Upper lobe of right lung (tissue), 1 donor: ENCODE measurements at places on chromosomes 4 and X.

- H3K4me3 ChIP-seq: no peak overlapping the region
- no peak overlapping the region for H3K27ac ChIP-seq
- no peaks in the 10 kb centered on the region for H3K27me3 ChIP-seq
These were observed 667.5 kb downstream of the RAPGEF2 start for GRCh38 chr4:159770401-159770800.

- no peaks in the 10 kb centered on the region for H3K4me1 ChIP-seq
- DNase-seq: peak; percentile 77
- H3K27me3 ChIP-seq: no peaks in the 10 kb centered on the region
- H3K4me3 ChIP-seq: peak overlapping the region; percentile 62
- peak overlapping the region; percentile 36 for H3K27ac ChIP-seq
- no peaks in the 10 kb centered on the region for H3K36me3 ChIP-seq
These were observed 40.5 kb upstream of the OGT start for GRCh38 chrX:71492231-71493065.

DNA sequence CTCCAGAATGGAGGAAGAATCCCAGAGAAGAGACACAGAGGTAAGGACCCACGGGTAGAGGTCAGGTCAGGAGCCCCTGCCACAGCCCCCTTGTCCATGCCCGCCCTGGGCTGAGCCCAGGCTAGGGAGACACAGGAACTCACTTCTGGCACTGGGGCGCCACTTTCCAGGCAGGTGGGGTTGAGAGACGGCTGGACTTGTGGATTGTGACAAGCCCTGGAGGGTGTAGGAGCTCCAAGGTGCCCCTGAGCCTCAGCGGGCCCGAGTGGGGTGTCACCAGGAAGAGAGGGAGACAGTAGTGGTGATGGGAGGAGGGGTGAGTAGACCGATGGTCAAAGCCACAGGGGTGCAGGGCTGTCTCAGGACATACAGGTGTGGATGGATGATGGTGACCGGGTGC is 58.9 kb downstream of the WFS1 start:
- H3K27ac ChIP-seq: no peak overlapping the region
- H3K36me3 ChIP-seq: no peaks in the 10 kb centered on the region
- H3K4me3 ChIP-seq: no peak overlapping the region
- peaks cover 16% of the 10 kb centered on the region for H3K4me1 ChIP-seq
- H3K27me3 ChIP-seq: peaks cover 9% of the 10 kb centered on the region

GRCh38 chr4:183986971-183987946 is 82.2 kb downstream of the STOX2 start:
- H3K27me3 ChIP-seq: no peaks in the 10 kb centered on the region
- peak overlapping the region; percentile 70 for H3K27ac ChIP-seq
- H3K4me1 ChIP-seq: peaks cover 12% of the 10 kb centered on the region
- peak; percentile 83 for DNase-seq
- peak overlapping the region; percentile 44 for H3K4me3 ChIP-seq

GRCh38 chr4:137124278-137124932 is 407.9 kb downstream of the PCDH18 start:
- no peaks in the 10 kb centered on the region for H3K27me3 ChIP-seq
- no peak overlapping the region for H3K27ac ChIP-seq
- H3K4me1 ChIP-seq: no peaks in the 10 kb centered on the region
- peak overlapping the region; percentile 24 for H3K4me3 ChIP-seq

GRCh38 chrX:71253253-71254091 is 468 bp downstream of the ZMYM3 start:
- H3K4me3 ChIP-seq: peak overlapping the region; percentile 63
- peak overlapping the region; percentile 81 for H3K27ac ChIP-seq

GRCh38 chr4:15164571-15164970 is 162.3 kb downstream of the CPEB2 start:
- no peaks in the 10 kb centered on the region for H3K27me3 ChIP-seq
- DNase-seq: no peak
- no peaks in the 10 kb centered on the region for H3K4me1 ChIP-seq
- H3K27ac ChIP-seq: no peak overlapping the region
- H3K36me3 ChIP-seq: no peaks in the 10 kb centered on the region

DNA sequence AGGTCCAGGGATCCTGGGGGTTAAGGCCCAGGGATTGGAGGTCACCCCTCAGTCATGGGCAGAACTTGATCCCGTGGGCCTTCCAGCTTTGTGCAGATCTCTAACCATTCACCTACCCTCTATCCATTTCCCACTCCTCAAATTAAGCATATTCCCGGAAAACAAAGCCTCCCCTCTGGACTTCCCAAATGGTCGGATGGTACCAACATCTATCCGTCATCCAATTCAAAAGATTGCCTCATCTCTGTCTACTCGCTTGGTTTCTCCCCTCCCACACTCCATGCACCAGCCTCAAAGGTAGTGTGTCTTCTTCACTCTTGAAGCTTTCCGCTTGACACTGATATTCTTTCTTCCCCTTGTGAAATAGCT is 473 bp upstream of the BCLAF3 start:
- peak overlapping the region; percentile 31 for H3K4me3 ChIP-seq
- DNase-seq: no peak
- peak overlapping the region; percentile 42 for H3K27ac ChIP-seq
- H3K36me3 ChIP-seq: no peaks in the 10 kb centered on the region
- no peaks in the 10 kb centered on the region for H3K27me3 ChIP-seq

DNA sequence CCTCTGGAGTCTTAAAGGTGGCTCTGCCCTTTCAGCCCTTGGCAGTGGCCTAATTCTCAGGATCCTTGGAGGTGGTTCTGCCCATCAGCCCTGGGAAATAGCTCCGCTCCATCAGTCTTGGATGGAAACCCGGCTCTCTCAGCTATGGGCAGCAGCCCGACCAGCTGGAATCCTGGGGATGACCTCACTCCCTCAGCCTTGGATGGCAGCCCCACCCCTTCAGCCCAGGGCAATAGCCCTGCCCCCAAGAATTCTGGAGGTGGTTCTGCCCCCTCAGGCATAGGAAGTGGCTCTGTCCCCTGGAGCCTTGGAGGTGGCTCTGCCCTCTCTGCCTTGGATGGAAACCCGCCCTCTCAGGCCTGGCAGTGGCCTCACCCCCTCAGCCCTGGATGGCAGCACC is 127.7 kb downstream of the RBMX2 start:
- no peak overlapping the region for H3K4me3 ChIP-seq
- no peaks in the 10 kb centered on the region for H3K36me3 ChIP-seq
- no peaks in the 10 kb centered on the region for H3K27me3 ChIP-seq

DNA sequence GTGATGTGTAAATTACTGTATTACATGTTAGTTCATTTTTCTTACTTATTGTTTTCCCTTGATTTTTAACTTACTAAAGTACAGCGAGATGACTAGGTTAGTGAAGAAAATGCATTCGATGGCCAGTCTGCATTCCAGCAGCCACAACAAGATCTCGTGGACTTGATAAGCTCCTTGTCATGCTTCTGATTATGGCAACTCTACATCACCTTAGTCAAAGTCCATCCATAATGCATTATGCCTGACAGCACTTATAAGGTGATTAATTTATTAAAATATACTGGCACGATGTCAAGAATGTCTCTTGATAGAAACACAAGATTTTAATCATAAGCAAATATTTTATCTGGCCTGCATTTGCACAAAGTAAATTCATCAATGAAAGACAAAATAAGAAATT is 109.9 kb upstream of the NAP1L5 start:
- H3K36me3 ChIP-seq: no peaks in the 10 kb centered on the region
- H3K4me3 ChIP-seq: no peak overlapping the region
- H3K27me3 ChIP-seq: no peaks in the 10 kb centered on the region
- no peak overlapping the region for H3K27ac ChIP-seq

DNA sequence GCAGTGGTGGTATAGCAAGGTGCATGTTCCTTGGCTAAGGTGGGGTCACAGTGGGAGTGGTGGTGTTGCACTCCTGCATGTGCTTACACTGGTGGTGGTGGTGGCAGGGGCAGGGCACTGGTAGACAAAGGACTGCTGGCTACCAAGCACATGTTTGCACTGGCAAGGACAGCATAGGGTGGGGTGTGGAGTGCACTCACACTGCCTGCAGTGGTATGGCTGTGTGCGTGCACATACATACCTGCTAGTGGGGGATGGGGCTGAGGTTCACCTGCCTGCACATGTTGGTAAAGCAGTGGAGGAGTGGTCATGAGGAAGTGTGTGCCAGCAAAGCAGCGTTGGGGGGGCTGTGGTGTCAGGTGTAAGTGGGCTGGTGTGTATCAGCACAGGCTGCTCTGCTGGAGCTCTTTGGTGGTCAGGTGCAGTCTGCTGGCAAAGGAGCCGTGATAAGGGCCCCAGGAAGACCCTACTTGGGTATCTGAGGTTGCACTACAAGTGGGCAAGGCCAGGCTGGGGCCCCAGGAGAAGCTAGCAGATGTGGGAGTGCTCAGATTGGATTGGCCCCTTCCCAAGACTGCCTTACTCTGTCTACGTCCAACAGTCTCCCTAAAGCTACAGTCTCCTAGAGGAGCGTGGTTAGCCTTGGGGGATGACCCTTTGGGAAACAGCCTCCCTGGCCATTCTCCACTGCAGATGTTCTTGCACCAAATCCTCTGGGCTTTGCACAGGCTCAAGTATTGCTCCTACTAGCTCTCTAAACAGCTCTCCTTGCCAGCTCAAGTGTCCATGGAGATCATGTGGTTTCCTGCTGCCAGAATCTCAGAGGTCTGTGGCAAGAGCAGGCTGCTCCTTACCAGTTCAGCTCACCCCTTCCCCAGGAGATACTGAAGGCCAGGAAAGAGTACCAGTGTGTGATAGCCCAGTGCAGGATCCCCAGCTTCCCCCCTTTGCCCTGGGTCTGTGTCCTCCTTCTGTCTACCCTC is 486.3 kb upstream of the PABPC4L start:
- DNase-seq: no peak
- H3K27ac ChIP-seq: no peak overlapping the region
- no peaks in the 10 kb centered on the region for H3K4me1 ChIP-seq
- no peak overlapping the region for H3K4me3 ChIP-seq
- no peaks in the 10 kb centered on the region for H3K27me3 ChIP-seq
- no peaks in the 10 kb centered on the region for H3K36me3 ChIP-seq

DNA sequence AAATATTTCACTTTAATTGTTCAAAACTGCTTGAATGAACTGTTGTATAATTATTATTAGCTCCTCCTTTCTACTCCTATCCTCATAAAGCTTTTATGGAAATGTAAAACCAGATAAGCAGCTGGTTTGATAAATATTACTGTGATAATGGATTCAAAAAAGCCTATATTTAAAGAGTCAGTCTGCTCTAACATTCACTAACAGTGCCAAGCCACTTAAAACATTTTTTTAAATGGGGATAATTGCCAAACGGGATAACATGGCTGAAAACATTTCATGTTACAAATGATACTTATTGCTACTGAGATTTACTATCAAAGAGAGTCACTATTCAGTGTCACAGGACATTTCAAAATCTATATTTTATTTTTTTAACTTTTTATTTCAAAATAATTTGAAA is 17.4 kb downstream of the ARHGAP24 start:
- no peak overlapping the region for H3K27ac ChIP-seq
- peaks cover 5% of the 10 kb centered on the region for H3K4me1 ChIP-seq
- no peak for DNase-seq
- H3K4me3 ChIP-seq: no peak overlapping the region

GRCh38 chrX:41471786-41472185 is 24.6 kb downstream of the NYX start:
- no peaks in the 10 kb centered on the region for H3K36me3 ChIP-seq
- no peaks in the 10 kb centered on the region for H3K27me3 ChIP-seq
- no peak for DNase-seq
- no peaks in the 10 kb centered on the region for H3K4me1 ChIP-seq
- H3K27ac ChIP-seq: no peak overlapping the region

GRCh38 chr4:72569719-72570235 is 756 bp upstream of the ADAMTS3 start:
- no peak for DNase-seq
- H3K4me1 ChIP-seq: peaks cover 6% of the 10 kb centered on the region
- peak overlapping the region; percentile 43 for H3K27ac ChIP-seq
- no peaks in the 10 kb centered on the region for H3K36me3 ChIP-seq
- no peaks in the 10 kb centered on the region for H3K27me3 ChIP-seq

- DNase-seq: no peak
- no peaks in the 10 kb centered on the region for H3K4me1 ChIP-seq
- no peak overlapping the region for H3K4me3 ChIP-seq
These were observed 64.1 kb downstream of the PARM1 start for GRCh38 chr4:74996996-74997395.

GRCh38 chr4:176287546-176287945 is 18.5 kb upstream of the ASB5 start:
- no peaks in the 10 kb centered on the region for H3K4me1 ChIP-seq
- H3K27me3 ChIP-seq: no peaks in the 10 kb centered on the region
- DNase-seq: no peak
- H3K4me3 ChIP-seq: no peak overlapping the region

GRCh38 chr4:83335701-83336100 is 1.1 kb upstream of the HPSE start:
- H3K4me3 ChIP-seq: no peak overlapping the region
- H3K27ac ChIP-seq: no peak overlapping the region
- H3K36me3 ChIP-seq: no peaks in the 10 kb centered on the region
- peaks cover 5% of the 10 kb centered on the region for H3K4me1 ChIP-seq

DNA sequence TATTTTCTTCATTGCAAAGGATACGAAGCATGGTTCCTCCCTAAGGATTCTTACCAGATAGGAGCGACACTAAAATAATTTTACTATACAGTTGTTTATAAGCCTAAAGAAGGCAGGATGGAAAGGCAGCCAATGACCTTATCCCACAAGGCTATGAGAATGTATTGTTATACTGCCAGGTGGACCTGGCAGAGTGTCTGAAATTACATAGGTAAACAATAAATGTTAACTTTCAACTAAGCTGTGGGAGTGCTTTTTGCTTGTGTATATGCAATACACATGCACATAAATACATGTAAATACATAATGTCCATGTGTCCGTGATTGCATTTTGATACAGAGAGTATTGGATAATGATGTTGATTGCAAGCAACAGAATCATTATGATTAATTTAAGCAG is 850.6 kb downstream of the CENPC start:
- no peaks in the 10 kb centered on the region for H3K36me3 ChIP-seq
- H3K4me3 ChIP-seq: no peak overlapping the region
- H3K4me1 ChIP-seq: no peaks in the 10 kb centered on the region
- DNase-seq: no peak

GRCh38 chr4:102825261-102826091 is 1.9 kb downstream of the UBE2D3 start:
- peak overlapping the region; percentile 93 for H3K4me3 ChIP-seq
- H3K27me3 ChIP-seq: no peaks in the 10 kb centered on the region
- DNase-seq: no peak
- peaks cover 43% of the 10 kb centered on the region for H3K4me1 ChIP-seq

DNA sequence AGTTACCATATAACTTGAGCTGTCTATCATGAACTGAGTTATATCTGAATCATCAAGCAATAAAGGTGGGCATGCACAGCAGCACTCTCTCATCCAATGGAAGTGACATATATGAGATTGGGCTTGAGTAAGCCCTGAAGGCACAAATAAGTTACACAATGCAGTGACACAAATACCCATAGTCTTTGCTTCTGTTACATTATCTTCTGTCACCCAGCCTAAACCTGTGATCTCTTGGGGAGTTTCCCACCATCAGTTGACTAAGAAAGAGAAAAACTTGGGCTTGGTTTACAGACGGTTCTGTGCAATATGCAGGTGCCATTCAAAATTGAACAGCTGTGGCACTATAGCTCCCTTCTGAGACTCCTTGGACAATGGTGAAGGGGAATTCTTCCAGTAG is 138.8 kb upstream of the IL15 start:
- no peak for DNase-seq
- H3K27ac ChIP-seq: no peak overlapping the region
- H3K36me3 ChIP-seq: no peaks in the 10 kb centered on the region
- H3K4me1 ChIP-seq: no peaks in the 10 kb centered on the region

- no peaks in the 10 kb centered on the region for H3K4me1 ChIP-seq
- H3K36me3 ChIP-seq: no peaks in the 10 kb centered on the region
- DNase-seq: no peak
- H3K27ac ChIP-seq: no peak overlapping the region
- H3K27me3 ChIP-seq: no peaks in the 10 kb centered on the region
These were observed 60.5 kb upstream of the C1GALT1C1 start for GRCh38 chrX:120690344-120690743.
